ENCODE measurements at places on chromosomes 3 and 15. TPM values are rescaled to one million over a fixed set of nuclear protein-coding genes. Genes with fewer than 3 reads are reported as not detected.

The TMEM87A gene
- total RNA-seq: 78.3 TPM

The UBE2E2 gene
- 53.9 TPM for total RNA-seq

The XYLB gene
- 0.63 TPM for total RNA-seq

The SMCO1 gene
- total RNA-seq: not detected

The DPPA2 gene
- total RNA-seq: not detected

The RLBP1 gene
- total RNA-seq: not detected

The LSAMP gene
- not detected for total RNA-seq

The C3orf38 gene
- total RNA-seq: 76.1 TPM

The ISLR gene
- total RNA-seq: not detected

All from mononuclear cell (primary cell).